Activated naive CD4-positive, alpha-beta T cell treated with anti-CD3 and anti-CD28 coated beads, Interleukin-2, amount 50 U/mL, for 16 hours (primary cell): ENCODE measurements at places on chromosomes 3 and 15.

GRCh38 chr3:111282024-111282423, 210.4 kb downstream of the NECTIN3 start:
- peak; percentile 13 for DNase-seq

GRCh38 chr3:74021449-74021848, 396.7 kb upstream of the PDZRN3 start:
- no peak for DNase-seq

DNA sequence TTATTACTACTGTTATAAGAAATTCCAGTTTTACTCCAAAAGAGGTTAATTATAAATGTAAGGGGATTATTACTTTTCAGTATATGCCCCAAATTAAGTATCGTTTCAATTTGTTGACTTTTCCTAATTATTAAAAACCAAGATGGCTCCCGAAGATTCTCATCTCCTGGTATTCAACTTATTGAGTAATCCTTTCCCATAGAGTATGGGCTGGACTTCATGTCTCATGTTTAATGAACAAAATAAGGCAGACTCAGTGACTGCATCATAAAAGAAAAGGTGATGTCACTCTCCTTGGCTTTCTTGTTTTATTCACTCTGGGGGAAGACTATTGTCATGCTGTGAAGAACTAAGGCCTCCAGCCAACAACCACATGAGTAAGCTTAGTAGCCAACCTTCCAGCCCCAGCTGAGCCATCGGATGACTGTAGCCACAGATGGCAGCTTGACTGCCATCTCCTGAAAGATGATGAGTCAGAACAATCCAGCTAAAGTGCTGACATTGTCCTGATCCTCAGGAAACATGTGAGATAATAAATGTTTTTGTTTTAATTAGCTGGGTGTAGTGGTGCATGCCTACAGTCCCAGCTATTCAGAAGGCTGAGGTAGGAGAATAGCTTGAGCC, 17.3 kb downstream of the IGF2BP2 start:
- no peak for DNase-seq

DNA sequence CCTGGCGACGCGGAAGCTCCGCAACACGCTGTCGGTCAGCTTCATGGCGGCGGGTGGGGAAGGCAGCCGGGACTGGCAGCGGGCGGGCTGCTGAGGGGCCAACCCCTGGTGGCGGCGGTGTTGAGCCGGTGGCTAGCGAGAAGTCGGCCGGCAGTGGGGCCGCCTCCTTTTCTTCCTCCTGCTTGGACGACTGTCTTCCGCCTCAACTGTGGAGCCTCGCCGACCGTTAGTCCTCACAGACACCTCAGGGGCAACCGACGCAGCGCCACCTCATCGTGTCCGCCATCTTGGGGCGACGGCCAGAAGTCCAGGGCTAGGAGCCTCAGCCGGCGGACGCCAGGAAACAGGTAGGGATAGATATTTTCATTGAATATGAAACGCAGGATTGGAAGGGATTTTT, 875.1 kb downstream of the NSUN3 start:
- DNase-seq, result no peak

DNA sequence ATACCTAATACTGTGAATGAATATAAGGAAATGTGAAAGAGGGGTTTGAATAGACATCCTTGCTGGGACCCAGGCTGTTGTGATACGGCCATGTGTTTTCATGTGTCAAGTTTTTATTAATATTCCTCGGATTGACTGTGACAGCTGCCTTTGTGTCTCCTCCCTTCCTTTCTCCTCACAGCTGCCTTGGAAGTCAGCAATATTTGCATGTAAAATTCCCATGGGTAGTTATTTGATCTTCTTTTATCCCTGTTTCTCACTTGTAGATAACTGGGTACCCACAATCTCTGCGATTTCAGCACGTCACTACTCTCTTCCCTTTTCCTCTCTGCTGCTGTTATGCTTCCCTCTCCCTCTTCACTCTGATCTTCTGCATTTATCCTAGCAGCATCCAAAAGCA, 9.4 kb downstream of the GPR156 start:
- DNase-seq, result no peak
